ENCODE measurements at places on chromosomes 3 and 15.

DNA sequence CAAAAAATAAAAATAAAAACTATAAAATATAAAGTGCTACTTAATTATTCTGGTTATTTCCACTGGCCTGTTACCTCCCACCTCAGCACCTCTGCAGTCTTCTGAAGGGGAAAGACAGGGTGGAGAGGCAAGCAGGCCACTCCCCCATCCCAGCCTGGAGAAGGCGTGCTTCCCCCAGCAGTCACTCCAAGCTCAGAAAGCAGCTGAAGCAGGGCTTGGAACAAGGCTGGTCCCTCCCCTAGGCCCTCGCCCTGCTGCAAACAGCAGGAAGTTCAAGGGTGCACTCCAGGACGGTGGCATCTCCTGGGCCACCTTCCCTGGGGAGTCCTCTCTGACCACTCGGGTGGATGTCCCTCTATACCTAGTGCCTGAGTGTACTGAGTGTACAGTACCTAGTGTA, 21.4 kb downstream of the CACNA2D2 start:
- DNase-seq = no peak

DNA sequence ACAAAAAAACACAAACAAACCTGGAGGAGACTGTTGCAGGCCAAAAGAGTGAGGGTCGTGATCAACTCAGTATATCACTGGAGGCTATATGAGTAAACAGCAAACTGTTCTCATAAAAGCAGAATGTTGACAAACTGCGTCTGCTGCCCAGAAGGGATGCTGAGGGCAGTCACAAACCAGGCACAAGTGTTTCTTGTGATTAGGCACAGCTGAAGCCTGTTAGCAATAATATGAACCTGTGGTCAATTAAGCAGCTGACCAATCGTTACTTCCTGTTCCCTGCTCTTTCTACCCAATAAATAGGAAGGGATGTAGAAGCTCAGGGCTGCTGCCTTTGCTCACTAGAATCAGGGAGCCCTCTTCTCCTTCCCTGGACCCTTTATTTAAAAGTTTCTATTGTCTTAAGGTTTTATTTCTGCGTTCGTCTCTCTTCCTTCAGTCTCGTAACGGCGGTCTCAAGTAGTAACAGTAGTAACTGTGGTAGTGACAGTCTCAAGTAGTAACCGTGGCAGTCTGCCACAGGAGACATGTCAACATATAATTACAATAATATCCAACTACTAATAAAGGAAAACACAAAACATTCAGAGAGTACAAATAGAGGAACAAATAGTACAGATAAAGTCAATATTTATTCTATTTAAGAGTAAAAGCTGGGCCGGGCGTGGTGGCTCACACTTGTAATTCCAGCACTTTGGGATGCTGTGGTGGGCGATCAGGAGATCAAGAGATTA, 698.4 kb upstream of the CCDC54 start:
- DNase-seq = no peak

DNA sequence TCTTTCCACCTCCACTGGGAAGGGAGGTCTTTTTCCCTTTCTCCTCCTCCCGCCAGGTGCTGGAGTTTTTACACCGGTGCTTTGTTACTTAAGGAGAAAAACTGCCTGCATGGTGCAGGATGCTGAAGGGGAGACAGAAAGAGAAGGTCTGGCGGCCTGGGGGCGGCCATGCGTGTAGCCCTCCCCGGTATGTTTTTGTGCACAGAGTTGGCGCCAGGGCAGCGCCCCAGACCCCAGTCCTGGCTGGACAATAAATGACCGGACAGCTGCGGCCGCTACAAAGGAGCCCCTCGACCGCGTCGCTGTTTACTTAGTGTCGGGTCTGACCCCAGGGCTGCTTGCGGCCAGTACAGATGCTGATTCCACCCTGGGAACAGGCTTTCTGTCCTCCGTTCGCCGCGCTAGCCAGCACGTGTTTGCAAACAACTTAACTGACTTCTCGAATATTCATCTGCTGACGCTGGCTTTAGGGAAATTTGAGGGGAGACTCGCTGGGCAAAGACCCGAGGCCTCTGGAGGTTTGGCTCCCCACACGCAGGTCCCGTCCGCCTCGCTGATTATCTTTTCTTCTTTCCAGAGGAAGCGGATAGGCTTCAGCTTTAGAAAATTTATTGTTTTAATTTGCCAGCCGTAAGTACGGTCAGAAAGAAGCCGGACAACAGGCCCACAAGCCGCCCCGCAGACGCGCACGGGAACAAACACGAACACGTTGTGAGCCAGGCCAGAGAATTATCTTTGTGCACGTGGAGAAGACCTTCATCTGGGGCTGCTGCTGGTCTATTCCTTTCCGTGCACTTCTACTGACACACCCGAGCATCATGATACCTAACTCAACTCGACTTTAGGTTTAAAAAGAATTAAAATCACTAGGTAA, 46.9 kb downstream of the ZIC4 start:
- no peak for DNase-seq

GRCh38 chr3:11510001-11510340, 133.7 kb downstream of the VGLL4 start:
- DNase-seq = no peak

DNA sequence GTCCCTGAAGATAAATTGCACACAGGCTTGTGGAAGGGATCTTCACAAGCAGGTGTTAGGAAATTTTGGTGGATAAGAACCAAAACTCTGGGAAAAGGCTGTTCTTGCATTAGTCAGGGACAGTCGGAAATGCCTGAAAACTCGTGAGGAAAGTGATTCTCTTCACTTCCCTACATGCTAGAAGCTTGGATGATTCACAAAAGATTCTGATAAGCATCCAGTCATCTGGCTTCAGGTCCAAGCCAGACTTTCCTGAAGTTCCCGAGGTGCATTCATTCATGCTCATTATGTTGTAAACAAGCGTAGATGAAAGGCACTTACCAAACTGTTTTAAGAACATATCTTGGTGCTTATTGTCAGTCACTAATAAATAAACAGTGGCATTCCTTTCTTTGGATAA, 1028.7 kb downstream of the NTRK3 start:
- no peak for DNase-seq

DNA sequence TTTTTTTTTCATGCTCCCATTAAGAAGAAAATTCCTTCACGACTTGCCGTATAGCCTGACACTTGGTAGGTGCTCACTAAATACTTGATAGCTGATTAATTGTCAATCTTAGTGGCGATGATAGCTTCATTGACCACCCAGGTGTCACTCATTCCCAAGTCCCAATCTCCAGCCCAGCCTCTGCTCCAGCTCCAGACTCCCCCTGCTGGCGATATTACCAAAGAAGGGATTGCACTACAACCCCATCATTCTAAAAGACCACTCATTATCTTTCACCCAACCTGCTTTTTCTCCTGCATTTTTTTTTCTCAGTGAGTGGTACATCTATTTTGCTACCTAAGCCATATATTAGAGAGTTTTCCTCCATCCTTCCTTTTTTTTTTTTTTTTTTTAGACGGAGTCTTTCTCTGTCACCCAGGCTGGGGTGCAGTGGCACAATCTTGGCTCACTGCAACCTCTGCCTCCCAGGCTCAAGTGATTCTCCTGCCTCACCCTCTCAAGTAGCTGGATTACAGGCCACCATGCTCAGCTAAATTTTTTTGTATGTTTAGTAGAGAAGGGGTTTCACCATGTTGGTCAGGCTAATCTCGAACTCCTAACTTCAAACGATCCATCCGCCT, 19.5 kb upstream of the COMMD2 start:
- DNase-seq = no peak
